ENCODE measurements at places on chromosomes 5 and 9.

DNA sequence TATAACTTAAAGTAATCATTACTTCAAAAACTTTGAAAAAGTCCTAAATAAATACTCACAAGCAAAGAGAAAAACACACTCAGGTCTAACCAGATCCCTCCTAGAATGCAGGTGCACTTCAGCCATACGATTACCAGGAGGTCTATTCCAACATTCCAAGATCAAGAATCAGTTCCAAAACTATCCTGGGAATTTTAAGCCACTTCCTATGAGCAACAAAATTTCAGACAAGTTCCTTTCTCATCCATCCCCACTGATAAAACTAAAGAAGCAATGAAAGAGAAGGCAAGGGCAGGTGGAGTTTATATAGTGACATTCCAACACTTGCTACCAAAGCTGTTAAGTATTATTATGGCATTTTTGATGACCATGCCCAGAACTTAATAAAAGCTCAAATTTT is 29.6 kb downstream of the MLLT3 start:
- no peak for DNase-seq

DNA sequence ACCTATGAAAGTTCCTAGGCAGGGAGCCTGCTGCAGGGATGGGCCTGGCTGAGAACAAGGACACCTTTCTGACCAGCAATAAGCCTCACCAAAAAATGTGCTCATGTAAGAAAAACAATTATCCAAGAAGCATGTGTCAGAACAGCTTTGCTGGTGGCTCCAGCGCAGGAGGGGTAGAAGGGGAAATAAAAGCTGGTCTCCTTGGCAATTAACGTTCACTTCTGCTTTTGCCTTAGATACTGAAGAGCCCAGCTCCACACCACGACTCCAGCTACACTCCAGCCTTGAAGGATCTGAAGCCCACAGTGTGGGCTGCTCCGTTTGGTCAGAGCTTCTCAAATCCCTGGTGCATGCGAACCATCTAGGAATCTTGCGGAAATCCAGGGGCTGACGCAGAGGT is 107.6 kb upstream of the PHYKPL start:
- no peak for DNase-seq

DNA sequence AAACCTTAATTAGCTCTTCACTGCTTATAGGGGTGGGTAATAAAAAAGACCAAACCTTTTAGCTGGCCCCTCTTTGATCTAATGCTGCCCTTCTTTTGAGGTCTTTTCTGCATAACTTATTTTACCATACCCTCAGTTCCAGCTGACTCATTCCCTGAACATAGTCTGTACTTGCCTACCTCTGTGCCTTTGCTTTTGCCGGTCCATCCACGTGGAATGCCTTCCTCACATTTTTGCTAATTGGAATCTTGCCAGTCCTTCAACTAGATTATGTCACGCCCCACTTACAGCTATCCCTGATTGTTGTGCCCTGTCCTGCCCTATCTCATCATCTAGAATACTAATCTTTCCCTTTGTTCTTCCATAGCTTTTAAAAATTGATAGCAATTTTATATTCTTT is 44.2 kb downstream of the FAF2 start:
- DNase-seq = no peak

DNA sequence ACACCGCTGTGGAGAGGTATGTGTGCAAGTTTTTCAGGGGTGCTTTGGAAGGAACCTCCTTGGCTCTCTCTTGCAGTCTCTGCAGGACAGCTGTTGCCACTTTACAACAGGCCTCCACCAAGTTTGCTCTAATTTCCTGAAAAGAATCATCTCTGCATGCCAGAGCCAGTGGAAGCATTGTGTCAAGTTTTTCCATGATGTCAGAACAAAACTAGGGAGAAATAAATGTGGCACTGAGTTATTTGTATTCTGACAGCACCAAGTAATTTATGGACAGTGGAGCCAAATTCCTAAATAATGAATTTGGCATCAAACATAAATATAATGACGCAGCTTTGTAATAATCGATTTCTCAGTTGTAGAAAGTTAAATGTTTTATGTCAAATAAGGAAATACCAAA is 146.9 kb downstream of the KIAA0825 start:
- no peak for DNase-seq

GRCh38 chr5:54098267-54098666 is 212.1 kb downstream of the ARL15 start:
- no peak for DNase-seq

DNA sequence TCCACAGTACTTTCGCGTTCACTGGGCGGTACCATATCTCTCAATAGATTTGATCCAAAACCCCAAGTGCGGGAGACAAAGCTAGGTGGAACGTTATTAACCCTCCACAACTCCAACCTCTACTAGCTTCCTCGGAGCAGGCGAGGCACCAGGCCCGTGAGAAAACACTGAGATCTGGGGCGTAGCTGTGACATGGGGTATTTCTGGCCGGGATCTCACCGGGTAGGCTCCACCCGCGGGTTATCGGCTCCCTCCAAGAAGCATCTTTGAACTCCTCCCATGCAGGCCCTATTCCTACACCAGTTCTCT is 350 bp upstream of the SLC25A46 start:
- no peak for DNase-seq

DNA sequence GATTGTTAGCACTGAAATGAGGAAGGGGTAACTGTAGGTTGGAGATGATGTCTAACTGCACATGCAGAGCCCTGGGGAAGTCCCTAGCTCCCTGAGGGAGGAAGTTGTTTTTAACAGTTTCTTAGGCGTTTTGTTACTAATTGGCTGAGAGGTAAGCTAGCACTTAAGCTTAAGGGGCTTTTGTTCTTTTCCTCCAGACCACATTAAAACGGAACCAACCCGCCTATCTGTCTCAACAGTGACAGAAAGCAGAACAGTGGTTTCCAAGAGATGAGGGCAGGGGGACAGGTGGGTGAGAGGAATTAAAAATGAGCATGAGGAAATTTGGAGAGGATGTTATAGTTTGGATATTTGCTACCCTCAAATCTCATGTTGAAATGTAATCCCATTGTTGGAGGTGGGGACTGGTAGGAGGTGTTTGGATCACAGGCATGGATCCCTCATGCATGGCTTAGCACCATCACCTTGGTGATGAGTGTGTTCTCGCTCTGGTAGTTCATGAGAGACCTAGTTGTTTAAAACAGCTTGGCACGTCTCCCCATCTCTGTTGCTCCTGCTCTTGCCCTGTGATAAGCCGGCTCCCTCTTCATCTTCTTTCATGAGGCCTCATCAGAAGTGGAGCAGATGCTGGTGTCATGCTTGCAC is 38.9 kb downstream of the LYRM7 start:
- DNase-seq = no peak

GRCh38 chr5:123170061-123170460 is 81.0 kb downstream of the PRDM6 start:
- DNase-seq = no peak

DNA sequence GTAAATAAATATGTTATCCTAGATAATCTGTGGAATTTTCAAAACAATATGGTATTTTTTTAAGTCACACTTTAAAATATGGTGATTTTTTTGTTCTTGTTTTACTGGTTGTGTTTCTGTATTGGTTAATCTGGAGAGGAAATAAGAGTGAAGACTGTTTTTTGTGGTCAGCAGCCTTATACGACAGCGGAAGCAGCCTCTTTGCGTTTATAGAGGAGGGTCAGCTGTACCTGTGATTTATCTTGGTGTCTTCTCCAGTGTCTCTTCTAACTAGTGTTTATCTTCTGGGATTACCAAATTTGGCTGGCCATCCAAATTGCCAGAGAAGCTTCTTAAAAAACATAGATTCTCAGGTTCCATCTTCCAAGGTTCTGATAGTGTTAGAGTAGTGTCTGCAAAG is 58.7 kb downstream of the ICE1 start:
- no peak for DNase-seq

DNA sequence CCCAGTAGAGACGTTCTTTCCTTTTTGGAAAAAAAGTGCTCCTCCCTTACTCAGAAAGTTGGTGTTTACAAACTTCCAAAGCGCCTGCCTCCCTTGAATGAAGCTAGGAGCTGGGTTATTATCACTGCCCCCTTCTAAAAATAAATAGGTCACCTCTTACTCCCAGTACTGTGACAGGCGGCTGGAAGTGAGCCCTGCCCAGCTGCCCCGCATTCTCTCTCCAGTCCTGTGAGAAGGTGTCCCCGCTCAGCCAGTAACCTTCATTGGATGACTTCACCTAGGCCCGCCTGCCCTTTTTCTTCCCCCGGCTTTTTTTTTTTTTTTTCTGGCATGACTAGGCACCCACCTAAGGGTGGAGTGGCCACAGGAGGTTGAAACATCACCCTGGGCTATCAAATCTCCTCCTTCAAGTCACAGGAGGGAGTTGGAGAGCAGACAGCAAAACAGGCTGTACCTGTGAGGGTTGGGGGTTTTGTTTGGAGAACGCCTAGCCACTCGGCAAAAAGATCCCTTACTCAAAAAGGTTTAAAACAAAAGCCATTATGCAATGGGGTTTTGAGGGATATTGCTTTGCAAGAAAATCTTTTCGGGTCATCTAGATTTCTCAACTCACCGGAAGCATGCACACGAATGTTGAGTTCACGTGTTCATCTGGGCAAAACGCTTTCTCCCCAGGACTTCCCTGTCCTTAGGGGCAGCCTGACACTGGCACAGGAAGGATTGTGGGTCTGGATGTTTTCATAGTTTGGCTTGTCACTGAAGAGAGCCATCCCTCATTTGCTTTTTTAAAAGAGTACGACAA is 43.3 kb upstream of the ZNF622 start:
- DNase-seq = no peak

DNA sequence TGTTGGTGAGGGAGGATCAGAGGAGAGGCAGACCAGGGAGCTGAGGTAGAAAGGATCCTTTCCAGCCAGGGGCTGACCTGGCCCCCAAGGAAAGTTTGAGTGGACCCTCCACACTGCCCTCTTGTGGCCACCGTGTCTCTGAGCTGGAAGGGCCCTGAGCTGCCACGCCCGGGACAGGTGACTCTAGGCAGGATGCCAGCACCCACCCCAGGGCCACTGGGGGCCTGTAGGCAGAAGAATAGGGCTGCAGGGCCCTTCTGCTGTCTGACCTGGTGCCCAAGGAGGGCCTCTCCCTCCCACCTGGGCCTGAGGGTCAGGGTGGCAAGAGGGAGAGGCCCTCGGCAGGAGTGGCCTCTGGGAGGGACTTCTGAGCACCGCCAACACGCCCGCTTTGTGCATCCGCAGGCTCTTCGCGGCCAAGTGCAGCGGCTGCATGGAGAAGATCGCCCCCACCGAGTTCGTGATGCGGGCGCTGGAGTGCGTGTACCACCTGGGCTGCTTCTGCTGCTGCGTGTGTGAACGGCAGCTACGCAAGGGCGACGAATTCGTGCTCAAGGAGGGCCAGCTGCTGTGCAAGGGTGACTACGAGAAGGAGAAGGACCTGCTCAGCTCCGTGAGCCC is 76.8 kb downstream of the LMX1B start:
- DNase-seq = no peak

DNA sequence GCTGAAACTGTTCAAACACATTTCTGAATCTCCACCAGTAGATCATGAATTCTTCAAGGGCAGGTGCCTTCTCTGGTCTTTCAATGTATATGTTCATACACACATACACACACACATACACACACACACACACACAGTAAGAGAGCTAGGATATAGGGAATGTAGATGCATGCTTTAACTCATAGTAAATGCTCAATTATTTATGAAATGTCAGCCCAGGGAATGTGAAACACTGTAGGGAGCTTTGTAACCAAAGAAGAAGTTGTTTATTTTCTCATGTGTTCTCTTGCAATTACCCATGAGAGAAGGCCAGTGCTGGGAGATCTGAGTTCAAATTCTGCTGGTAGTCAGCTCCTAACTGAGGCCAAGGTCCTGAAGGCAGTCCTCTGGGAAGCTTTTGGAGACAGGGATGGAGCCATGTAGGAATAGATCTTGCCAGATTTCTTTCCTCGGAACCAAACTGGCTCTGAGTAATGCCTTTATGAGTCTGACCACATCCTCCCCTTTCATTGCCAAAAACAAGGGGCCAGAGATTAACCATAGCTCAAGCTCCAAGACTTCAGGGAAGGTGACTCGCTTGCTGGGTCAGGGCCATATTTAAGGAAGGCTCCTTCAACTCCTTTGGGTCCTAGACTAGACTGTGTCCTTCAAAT is 487.0 kb upstream of the TNC start:
- no peak for DNase-seq

DNA sequence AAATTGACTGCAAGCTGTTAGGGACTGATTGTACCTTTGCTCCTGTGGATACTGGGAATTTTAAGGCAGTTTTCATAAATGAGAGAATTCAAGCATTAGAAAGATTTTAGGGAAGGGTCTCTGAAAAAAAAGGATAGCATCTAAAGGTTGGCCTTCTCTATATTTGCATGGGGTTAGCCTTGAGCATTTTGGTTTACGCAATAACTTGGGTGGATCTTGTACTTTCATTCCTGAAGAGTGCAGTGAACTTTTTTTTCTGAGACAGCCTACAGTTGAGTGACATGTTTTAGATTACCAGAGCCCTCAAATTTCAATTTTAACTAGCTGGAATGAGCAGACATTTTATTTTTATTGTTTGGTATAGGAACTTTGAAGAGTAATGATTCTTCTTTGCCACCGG is 91.6 kb upstream of the NR3C1 start:
- DNase-seq = no peak

DNA sequence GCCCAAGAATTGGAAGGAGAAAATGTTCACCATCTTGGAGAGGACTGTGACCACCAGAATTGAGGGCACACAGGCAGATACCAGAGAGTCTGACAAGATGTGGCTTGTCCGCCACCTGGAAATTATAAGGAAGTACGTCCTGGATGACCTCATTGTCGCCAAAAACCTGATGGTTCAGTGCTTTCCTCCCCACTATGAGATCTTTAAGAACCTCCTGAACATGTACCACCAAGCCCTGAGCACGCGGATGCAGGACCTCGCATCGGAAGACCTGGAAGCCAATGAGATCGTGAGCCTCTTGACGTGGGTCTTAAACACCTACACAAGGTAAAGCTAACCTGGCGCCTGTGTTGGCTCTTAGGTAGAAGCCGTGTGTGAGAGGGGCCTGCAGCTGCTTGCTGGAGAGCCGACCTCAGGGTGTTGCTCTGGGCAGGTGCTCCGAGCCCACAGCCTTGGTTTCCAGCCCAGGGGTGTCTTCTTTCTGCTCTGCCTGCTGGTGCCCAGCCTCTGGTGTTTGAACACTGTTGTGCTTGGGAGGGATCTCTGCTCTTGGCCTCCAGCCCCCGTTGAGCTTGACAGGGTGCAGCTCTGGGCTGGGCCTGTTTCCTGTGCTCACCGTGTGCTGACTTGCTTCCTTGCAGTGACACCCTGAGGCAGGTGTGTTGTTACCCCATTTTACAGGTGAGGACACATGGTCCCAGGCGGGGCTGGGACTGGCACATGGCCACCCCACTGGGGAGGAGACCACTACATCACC is 10.9 kb downstream of the EXOC3 start:
- no peak for DNase-seq

DNA sequence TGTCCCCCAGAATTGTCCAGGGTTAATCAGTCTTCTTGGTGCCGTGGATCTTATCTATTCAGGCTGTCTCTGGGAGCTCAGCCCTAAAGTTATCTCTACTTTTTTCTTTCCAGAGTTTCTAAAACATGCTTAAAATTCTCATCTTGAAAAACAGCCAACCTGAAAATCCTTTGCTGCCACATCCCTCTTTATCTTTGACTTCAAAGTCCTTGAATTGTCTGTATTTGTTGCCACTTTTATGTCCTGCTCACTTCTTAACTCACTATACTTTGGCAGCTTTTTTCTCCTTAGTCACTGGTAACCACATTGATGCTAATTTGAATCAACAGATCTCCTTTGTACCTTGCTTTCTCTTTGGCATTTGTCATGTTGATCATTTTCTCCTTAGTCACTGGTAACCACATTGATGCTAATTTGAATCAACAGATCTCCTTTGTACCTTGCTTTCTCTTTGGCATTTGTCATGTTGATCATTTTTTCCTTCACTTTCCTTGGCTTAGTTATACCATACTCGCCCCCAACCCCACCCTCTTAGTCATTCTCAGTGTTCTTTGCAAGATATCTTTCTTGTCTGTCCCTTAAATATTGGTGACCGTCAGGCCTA is 8.5 kb downstream of the DMXL1 start:
- no peak for DNase-seq
